ENCODE measurements at places on chromosomes 6 and 20.

- no peak for DNase-seq
Observed at GRCh38 chr6:152462716-152463115, 174.4 kb downstream of the SYNE1 start.

DNA sequence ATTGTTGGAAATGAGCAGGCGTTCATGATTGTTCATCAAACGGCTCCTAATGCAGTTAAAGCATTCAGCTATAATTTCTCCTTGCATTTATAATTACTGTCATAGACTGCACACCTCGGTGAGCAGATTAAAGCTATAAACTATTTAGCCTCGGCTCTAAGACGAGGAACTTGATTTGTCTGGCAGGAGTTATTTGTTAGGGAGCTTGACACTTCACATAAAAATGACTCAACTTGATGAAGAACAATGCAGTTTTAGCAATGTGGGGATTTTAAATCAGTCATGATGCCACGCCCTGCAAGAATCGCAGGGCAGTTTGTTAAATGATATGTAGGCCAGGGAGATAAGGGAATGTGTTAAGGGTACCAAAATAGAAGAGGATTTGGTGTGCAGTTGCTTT lies 290.2 kb downstream of the TSHZ2 start:
- no peak for DNase-seq

DNA sequence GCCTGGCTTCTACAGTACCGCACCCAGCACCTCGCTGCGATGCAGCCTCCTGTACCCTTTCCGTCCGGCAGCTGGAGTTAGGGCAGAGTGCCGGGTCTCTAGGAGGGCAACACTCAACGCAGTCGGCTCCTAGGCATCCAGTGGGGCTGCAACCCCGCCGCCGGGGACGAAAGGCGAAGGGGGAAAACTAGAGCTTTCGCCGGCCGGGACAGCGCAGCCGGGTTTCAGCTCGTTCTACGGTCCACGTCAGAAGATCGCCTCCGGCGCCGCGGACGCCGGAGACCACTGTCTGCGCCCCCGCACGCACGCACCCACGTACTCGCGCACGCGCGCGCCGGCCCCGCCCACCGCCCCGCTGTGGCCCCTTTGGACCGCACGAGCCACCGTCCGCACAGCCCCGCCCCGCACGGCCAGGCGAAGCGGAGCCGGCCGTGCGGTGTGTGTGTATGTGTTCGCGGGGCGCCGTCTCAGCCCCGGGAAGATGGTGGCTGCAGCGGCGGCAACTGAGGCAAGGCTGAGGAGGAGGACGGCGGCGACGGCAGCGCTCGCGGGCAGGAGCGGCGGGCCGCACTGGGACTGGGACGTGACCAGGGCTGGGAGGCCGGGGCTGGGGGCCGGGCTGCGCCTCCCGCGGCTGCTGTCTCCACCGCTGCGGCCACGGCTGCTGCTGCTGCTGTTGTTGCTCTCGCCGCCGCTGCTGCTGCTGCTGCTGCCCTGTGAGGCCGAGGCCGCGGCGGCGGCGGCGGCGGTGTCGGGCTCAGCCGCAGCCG lies at the start of gene ATRN:
ATRN (plus strand) TSS at position 392 of the 770 bp plus-strand sequence; CDS start at position 482, 90 bp downstream.
- peak; percentile 87 for DNase-seq

DNA sequence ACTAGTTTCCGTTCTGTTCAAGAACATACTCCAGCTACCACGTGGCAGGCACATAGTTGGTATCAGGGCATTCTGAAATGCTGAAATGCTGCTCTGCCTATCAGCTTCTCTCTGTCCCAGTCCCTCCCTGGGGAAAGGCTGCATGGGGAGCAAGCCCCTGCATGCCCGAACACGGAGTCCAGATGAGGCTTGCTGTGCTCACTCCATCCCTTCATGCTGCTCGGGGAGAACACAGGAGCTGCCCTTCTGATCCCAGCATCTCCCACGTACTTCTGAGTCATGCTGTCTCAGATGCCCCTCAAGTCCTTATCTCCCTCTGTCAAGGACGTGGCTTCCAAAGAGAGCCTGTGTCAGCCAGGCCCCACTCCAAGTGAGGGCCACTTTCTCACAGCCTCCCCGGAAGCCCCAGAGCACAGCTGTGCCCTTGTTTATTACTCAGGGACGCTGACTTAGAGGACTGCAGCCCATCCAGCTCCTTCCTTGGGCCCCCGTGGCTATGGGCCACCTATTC lies 29.4 kb downstream of the THBS2 start:
- no peak for DNase-seq

DNA sequence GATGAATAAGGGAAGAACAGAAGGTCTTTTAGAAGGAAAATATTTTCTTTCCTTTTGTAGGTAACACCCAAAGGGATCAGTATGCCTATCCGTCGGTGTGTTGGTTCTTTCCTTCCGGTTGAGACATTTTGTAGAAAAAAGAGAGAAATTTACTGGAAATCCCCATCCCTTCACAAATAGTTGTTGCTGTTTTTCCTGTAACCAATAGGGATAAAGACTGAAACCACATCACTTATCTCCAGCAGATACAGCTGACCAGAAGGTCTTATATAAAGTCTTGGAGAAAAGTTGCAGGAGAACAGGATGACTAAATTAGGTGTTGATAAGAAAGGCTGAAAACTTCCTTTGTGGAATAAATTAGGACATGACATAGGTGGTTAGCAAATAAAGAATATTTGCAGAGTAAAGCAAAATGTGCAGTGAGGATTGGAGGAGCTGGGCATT lies 14.8 kb upstream of the HLA-DRB1 start:
- no peak for DNase-seq

GRCh38 chr6:15522026-15522425 lies 140.8 kb downstream of the DTNBP1 start:
- DNase-seq: no peak

DNA sequence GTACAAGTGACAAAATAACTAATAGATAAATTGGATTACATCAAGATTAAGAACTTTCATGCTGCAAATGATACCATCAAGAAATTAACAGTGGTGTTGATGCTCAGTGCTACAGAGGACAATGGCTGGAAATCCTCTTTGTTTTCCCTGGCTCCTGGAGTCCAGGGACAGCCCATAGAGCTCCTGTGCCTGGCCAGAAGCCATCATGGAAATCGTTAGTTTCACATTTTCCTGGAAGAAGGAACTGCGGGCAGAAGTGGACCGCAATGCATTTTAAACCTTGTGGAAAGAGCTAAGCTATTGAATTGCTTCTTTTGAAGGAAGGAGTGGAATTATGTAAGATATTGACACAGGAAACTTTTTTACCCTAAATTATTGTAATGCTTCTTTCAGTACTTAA lies 276.0 kb downstream of the GJA1 start:
- DNase-seq: no peak

GRCh38 chr6:108831104-108831503 lies 17.1 kb upstream of the ARMC2 start:
- no peak for DNase-seq

- DNase-seq: no peak
Observed at GRCh38 chr6:120230008-120230407, 880.4 kb upstream of the MAN1A1 start.

- no peak for DNase-seq
Observed at GRCh38 chr6:161195386-161195785, 78.5 kb downstream of the AGPAT4 start.

- DNase-seq: no peak
Observed at GRCh38 chr6:130138909-130139242, 83.9 kb downstream of the SAMD3 start.

DNA sequence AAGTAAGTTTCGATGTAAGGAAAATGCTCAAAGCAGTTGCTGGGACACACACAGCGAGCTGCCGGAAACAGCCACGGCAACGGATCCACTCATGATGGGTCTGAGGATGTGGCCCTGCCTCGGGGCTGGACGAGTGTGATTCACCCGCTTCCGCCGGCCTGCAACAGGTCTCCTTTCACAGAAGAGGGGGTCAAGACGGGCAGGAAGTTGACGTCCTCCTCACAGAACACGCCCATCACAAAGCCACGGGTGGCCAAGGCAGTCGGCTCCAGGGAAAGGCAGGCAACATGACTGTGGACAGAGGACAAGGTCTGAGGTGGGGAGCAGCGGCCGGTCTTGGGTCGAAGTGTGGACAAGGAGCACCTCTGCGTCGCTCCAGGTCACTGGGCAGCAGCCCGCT lies 29.9 kb upstream of the SMOC2 start:
- DNase-seq: no peak

GRCh38 chr6:106658469-106658868 lies 29.1 kb downstream of the QRSL1 start:
- no peak for DNase-seq

- DNase-seq: no peak
Observed at GRCh38 chr6:1901556-1901955, 291.8 kb downstream of the FOXC1 start.

DNA sequence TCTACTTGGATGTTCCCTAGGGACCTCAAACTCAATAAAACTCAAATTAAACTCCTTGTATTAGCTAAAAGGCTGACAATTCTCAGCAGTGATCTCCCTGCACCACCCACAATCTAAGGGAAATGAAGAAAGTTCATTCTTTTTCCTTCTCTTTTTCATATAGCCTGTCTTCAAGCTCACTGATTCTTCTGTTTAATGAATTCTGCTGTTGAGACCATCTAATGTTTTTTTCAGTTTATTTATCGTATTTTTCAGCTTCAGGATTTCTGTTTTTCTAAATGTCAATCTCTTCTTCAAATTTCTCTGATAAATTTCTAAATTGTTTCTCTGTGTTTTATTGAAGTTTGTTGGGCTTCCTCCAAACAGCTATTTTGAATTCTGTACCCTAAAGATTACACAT lies 19.8 kb downstream of the CRISP2 start:
- no peak for DNase-seq

DNA sequence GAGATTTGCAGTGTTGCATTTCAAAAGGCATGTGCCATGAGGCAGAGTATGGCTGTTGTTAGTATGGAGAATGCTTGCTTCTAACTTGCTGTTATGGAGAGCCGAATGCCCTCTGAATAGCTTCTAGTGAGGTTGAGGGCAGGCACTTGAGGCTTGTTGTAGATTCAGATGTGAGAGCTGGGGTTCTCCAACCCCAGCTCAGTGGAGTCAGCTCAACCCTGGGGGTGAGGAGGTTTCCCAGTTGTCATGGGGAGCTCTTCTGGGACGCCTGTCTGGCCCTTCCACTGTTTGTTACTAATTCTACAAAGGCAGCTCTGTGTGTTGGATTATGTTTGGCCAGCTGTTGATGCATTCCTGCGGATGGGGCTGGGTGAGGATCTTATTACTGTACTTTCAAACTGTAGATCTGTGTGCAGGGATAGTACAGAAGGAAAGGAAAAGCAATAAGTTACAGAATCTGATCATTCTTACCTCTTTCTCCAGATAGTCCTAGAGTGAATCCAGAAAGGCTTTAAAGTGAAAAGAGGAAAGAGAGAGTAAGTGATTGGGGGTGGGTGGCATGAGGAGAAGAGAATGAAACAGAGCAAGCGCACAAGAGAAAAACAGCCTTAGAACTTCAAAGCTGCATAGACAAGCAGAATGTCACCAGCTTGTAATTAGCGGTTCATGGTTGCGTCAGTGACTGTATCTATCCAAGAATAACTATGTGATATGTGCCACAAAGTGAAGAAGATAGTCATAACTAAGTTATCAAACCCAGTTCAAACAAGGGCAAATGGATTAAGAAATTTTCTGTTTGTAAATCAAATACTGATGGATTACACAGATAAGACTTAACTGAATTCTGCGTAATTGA lies 148.7 kb downstream of the PRL start:
- no peak for DNase-seq

DNA sequence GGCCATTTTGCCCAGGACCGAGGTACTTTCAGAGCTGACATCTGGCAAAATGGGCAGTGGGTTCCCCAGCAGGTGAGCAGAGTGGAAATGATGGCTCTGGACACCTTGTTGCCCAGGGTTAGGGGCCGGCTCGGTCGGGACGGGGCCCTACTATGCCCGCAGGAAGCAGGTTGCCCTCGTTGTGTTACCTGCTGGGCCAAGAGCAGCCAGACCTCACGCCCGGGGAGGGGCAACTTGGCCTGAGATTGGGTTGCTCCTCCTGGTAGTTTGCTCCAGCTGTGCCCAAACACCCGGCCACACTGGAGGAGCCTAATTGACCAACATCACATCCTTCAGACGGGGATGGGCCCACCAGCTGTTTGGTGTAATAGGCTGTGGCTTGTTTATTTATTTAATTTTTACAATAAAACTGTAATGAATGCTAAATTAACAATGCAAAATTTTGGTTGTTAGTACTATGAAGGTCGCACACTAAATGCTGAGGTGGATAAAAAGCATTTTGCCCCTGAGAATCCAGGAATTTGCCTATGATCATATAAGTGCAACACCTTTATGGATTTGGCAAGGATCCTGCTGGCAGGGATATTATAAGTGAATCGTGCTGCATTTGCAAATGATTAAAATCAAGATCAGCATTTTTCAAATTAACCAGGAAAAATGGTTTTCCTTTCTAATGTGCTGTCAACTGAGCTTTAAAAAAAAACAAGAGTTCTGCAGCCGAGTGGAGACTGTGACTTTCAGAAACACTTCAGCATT lies 26.6 kb upstream of the PCMTD2 start:
- no peak for DNase-seq

GRCh38 chr6:44665143-44665542 lies 277.6 kb downstream of the CDC5L start:
- no peak for DNase-seq

- DNase-seq: no peak
Observed at GRCh38 chr6:100035873-100036653, 42.0 kb upstream of the MCHR2 start.

DNA sequence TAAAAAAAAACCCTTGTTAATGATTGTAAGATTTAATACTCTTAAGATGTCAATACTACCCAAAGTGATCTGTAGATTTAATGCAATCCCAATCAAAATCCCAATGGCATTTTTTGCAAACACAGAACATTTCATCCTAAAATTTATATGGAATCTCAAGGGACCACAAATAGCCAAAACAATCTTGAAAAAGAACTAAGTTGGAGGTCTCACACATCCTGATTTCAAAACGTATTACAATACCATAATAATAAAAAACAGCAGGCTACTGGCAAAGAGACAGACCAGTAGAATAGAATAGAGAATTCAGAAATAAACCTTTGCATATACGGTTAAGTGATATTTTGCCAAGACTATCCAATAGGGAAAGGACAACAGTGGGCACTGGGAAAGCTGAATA lies 331.9 kb upstream of the JARID2 start:
- no peak for DNase-seq

All from stimulated activated CD8-positive, alpha-beta memory T cell treated with anti-CD3 and anti-CD28 coated beads, Interleukin-7, amount 100 ng/mL, for 48 hours (primary cell).